ENCODE measurements at places on chromosomes 13 and 19.

DNA sequence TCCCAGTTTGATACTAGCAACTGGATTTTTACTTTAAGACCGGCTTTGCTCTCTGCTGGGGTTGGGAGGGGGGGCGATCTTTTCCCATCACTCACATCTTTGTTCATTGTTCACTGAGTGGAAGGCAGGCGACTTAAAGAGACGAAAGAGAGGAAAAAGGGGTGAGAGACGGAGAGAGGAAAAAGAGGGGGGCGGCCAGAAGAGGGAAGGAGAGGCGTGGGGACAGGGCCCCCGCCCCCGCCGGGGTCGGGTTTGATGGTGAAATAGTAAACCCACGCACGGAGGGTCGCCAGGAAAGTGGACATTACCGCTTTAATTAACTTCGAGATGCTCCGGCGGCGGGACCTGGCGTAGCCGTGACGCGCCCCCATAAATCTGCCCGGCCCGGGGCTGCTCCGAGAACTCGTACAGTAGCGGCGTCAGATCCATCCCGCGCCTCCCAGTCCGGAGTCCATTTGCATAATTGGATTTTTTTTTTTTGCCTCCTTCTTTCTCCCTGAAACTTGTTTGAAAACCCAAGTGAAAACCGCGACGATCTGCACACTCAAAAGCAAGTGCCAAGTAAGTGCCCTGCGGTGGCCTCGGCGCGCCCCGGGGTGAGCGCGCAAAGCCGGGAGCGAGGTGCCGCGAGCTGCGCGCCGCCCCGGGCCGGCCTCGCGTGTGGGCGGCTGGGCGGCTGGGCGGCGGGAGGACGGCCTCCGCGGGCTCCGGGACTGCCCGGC, 143.9 kb upstream of the ZNF536 start:
- no peak for DNase-seq

GRCh38 chr13:104466016-104466415, 1399.8 kb upstream of the SLC10A2 start:
- DNase-seq: no peak

- no peak for DNase-seq
Measured at GRCh38 chr19:35478794-35479677, 11.2 kb downstream of the KRTDAP start.

GRCh38 chr13:80718970-80719369, 378.0 kb upstream of the SPRY2 start:
- DNase-seq: no peak

DNA sequence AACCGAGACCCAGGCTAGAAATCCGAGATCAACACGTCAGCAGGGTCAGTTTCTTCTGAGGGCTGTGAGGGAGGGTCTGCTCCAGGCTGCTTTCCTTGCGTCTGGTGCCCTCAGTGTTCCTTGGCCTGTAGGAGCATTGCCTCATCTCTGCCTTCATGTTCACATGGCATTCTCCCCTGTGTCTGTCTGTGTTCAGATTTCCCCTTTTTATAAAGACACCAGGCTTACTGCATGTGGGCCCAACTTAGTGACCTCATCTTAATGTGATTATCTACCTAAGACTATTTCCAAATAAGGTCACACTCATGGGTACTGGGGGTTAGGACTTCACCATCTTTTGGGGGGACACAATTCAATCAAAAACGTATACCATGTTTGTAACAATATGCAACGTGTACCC, 57.2 kb upstream of the C1QTNF9 start:
- no peak for DNase-seq

DNA sequence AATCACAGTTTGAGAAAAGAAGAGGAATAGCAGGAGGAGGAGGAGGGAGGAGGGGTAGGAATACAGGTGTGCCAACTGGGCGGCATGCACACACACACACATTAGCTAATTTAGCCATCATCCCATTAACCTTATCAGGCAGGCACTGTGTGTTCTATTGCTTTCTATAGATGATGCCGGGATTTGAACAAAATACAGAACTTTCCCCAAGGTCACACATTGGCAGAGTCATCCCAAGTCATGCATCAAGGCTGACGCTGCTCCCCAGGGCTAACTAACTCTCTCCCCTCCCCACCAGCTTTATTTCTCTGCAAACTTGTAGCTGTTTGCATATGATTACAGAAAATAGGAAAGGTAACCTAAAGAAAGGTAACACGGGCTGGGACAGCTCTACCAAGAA, 83.0 kb downstream of the NUFIP1 start:
- DNase-seq: no peak

DNA sequence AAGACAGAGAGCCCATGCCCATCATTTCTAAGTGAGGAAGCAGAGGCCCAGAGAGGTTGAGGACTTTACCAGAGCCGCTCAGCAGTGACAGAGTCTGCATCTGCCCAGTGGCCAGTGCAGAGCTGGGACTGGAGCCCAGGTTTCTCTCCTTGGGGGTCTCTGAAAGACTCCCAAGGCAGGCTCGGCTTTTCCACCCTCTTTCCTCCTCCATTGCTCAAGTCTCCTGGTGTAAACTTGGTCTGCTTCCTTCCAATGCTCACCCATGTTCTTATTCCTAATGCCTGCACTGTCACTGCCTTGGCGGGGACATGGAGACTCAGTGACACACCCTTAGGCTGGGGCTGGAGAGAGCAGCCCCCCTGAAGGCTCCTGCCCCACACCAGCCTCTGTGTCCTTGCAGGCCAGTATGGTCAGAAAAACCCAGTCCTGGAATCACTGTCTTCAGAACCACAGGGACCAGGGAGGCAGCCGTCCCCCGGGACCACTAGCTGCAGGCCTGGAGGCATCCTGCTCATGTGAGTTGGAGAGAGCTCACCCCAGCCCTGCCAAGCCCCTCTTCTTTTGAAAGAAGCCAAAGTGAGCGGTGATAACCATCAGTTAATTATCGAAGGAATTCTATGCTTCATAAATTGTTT, 211.0 kb upstream of the ZNF536 start:
- DNase-seq: no peak

GRCh38 chr13:41268764-41269163, 5.4 kb upstream of the MTRF1 start:
- DNase-seq: no peak

DNA sequence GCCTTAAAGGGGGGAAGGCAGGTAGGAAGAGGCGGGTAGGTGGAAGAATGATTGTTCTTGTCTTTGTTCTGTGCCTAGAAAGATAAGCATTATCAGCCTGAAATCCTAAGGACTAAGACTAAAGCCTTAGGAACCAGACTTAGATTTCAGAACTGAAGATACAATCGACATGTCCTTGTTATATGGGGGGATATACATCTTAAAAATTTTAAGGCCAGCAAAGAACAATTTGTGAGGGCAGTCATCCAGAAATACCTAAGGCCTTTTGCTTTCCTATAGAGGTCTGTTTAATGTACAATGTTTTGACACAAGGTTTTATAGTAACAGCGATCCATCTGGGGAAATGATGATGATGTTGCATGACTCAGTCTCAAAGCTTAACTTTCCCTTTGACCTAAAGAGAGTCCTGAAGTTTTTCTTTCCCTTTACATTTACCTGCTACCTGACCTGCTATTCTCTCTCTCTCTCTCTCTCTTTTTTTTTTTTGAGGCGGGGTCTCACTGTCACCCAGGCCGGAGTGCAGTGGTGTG, 20.2 kb upstream of the CEACAM6 start:
- DNase-seq: no peak

DNA sequence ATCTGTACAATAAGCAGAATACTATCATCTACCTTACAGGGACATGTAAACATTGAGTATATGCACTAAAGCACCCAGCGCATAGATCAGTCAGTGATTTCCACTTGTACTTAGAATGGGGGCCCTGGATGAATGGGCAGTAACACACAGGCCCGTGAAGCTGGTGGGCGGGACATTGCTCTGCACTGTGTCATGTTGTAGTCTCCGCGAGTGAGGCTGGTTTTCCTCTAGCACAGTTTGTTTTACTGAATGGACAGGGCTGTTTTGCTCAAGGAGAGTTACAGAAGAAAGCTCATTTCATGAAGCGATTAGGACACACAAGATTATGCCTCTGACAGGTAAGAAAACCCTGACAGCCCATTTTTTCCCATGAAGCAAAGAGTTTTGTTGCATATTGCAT, 86.4 kb upstream of the SOX21 start:
- DNase-seq: no peak
